Cerebellar nuclear complex (tissue), 1 donor: ENCODE measurements at places on chromosomes 5 and 9.

DNA sequence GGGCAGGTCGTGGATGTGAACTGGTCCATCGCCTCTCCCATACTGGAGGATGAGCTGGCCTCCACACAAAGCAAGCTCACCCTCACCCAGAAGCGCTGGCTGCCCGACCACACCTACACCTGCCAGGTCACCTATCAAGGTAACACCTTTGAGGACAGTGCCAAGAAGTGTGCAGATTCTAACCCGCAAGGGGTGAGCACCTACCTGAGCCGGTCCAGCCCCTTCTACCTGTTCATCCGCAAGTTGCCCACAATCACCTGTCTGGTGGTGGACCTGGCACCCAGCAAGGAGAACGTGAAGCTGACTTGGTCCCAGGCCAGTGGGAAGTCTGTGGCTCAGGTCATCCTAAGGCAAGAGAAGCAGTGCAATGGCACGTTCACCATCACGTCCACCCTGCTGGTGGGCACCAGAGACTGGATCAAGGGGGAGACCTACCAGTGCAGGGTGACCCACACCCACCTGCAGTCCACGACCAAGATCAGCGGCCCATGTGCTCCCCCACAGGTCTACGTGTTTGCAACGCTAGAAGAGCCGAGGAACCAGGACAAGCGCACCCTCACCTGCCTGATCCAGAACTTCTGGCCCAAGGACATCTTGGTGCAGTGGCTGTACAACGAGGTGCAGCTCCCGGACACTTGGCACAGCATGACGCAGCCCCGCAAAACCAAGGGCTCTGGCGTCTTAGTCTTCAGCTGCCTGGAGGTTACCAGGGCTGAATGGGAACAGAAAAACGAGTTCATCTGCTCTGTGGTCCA is 71.3 kb downstream of the INSL6 start:
- no peak for DNase-seq

- DNase-seq = no peak
Observed at GRCh38 chr9:98712987-98713386, 4.3 kb upstream of the GABBR2 start.

- no peak for DNase-seq
Observed at GRCh38 chr5:78626009-78626571, 22.5 kb downstream of the LHFPL2 start.

DNA sequence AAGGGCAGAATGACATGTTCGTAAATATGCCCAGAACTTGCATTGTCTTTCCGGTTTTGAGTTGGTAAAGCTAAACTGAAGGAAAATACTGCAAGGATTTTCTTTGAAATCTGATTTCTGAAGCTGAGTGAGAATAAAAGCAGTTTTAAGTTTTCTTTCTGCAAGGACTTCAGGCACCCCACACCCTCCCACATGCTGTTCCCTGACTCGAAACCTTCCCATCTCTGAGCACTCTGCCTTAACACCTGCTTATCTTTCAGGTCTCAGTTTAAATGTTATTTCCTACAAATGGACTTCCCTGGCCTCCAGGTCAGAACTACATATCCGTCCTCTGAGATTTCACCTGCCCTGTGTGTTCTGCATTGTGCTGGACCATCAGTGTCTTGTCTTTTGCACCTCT is 93.8 kb downstream of the KLHL3 start:
- no peak for DNase-seq

DNA sequence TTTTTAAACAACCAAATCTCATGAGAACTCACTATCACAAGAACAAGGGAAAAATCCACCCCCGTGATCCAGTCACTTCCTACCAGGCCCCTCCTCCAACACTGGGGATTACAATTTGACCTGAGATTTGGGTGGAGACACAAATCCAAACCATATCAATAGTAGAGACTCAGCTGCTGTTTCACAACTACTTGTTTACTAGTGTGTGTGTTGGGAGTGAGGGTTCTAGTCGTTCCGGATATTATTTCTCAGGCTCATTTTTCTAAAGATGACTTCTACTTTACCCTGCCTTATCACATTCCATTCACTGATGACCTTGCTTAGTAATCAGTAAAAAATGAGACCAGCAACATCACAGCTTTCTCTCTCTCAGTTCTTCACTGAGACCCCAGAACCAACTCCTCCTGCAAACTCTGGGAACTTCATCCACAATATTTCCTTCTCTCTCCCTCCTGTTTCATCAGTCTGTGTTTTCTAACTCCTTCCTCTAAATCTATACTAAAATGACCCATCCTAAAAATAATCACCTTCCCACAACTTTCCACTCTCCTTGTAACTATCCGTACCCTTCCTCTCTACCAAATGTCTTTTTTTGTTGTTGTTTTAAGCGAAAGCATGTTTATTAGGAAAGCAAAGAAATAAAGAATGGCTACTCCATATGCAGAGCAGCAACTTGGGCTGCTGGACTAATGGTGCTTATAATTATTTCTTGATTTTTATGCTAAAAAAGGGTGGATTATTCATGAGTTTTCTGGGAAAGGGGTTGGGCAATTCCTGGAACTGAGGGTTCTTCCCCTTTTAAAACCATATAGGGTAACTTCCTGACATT is 121.5 kb upstream of the SPRY4 start:
- no peak for DNase-seq

DNA sequence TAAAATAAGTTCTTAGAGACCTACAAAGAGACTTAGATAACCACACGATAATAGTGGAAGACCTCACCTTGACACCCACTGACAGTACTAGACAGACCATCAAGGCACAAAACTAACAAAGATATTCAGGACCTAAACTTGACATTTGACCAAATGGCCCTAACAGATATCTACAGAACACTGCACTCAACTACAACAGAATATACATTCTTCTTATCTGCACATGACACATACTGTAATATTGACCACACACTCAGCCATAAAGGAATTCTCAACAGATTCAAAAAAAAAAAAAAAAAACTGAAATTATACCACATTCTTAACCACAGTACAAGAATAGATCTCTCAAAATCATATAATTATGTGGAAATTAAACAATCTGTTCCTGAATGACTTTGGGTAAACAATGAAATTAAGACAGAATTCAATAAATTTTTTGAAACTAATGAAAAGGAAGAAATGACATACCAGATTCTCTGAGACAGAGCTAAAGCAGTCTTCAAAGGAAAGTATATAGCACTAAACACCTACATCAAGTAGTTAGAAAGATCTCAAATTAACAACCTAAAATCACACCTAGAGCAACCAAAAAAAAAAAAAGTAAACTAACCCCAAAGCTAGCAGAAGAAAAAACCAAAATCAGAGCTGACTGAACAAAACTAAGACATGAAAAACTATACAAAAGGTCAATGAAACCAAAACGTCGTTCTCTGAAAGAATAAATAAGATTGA is 362.3 kb upstream of the POU5F2 start:
- DNase-seq = no peak
